Transverse colon (tissue), 4 donors: ENCODE measurements at places on chromosomes 4 and X. TPM values are rescaled to one million over a fixed set of nuclear protein-coding genes. Genes with fewer than 3 reads are reported as not detected.

Gene TBC1D19
- 10.6 TPM for total RNA-seq

Gene TTC29
- total RNA-seq: not detected

Gene TEX13B
- total RNA-seq: not detected

Gene HS6ST2
- total RNA-seq: not detected

Gene IL13RA2
- not detected for total RNA-seq

Gene ITIH6
- total RNA-seq: not detected

Gene MMGT1
- 10.1 TPM for total RNA-seq

DNA sequence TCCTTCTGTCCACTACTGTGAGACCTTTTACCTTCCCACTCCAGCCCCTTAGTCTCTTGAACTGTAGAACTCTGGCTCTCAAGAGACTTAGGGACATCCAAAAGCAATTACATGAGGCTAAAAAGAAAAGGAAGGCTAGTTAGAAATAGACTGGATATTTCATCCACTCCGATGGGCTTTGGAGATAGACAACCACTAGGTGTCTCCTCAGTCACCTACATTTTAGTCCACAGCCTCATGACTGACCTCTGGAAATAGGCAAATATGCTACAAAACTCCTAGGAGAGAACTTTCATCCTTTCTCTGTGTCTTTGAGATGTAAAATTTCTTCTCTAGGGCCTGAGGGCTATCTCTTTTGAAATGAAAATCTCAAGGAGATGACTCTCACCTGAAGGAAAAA is 45.1 kb upstream of the LAMP2 start:
- no peak for DNase-seq
- no peaks in the 10 kb centered on the region for H3K36me3 ChIP-seq
- no peaks in the 10 kb centered on the region for H3K4me1 ChIP-seq
- no peak overlapping the region for H3K4me3 ChIP-seq

- no peak overlapping the region for H3K27ac ChIP-seq
- H3K36me3 ChIP-seq: no peaks in the 10 kb centered on the region
- H3K4me1 ChIP-seq: no peaks in the 10 kb centered on the region
- DNase-seq: no peak
- H3K4me3 ChIP-seq: no peak overlapping the region
- no peaks in the 10 kb centered on the region for H3K27me3 ChIP-seq
Measured at GRCh38 chr4:5528031-5528436, 180.3 kb downstream of the EVC2 start.

GRCh38 chrX:128781506-128781905 is 729.3 kb upstream of the ACTRT1 start:
- H3K27ac ChIP-seq: no peak overlapping the region
- no peaks in the 10 kb centered on the region for H3K27me3 ChIP-seq
- H3K36me3 ChIP-seq: no peaks in the 10 kb centered on the region
- no peaks in the 10 kb centered on the region for H3K4me1 ChIP-seq
- DNase-seq: peak; percentile 48

DNA sequence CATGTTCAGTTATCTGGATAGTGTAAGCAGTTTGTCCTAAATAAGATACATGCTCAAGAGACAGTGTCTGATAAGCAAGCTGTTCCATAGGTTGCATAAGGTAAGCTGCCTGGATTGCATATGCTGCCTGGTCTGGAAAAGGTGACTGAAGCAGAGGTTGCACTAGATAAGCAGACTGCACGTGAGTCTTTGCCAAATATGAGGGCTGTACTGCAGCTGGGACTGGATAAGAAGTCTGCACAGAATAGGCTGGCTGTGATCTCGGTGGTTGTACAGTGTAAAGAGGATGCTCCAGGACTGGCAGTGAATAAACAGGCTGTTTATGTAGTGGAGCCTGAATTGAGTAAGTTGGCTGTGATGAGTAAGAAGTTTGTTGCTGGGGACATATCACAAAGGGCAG is 68.9 kb downstream of the WNK3 start:
- H3K27me3 ChIP-seq: no peaks in the 10 kb centered on the region
- no peaks in the 10 kb centered on the region for H3K36me3 ChIP-seq
- no peak for DNase-seq
- H3K27ac ChIP-seq: no peak overlapping the region

DNA sequence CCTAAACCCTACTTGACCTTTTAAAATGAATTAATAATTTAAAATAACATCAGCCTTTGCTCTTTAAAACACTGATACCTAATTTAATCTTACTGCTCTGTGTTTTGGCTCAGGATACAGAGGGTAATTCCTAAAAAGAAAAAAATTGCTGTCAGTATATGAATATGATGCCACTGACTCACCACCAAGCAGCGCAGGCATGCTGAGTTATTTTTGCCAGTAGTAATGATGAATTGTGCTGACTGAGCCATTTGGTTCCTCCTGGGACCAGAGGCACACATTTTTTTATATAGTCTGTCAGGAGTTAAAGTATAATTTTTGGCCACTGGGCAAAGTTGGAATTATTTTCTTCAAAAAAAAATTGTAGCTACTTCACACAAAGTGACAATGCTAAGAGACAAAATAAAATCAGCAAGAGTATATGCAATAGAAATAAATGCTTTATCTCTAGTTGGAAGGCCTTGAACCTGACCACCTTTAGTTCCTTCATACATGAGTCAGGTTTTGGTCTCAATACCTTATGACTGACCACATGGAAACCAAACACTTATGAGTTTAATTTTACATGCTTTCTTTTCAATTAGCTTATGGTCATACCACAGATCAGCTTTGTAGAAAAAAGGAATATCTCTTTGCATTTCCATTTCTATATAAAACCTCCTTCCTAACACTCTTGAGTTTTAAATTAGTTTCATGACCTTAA is 115.1 kb downstream of the PPP3CA start:
- no peaks in the 10 kb centered on the region for H3K27me3 ChIP-seq
- no peaks in the 10 kb centered on the region for H3K36me3 ChIP-seq
- no peak overlapping the region for H3K27ac ChIP-seq
- H3K4me3 ChIP-seq: no peak overlapping the region
- no peak for DNase-seq
- no peaks in the 10 kb centered on the region for H3K4me1 ChIP-seq

DNA sequence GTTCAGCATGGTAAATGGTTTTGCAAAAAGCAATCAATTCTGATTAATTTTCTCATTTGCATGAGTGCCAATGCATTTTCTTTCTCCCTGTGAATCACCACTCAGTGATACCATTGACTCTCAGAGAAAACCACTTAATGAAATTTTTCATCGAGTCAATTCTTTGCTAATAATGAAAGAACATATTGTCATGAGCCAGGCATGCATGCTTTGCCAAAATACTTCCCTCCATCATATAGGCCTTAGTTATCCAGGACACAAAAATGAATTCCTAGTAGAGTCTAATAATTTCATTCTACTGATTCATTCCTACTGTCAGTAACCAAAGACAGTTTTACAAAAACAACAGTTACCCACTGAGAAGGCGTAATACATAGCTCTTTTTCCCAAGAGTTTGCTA is 680.0 kb downstream of the TRIML1 start:
- H3K4me3 ChIP-seq: no peak overlapping the region
- H3K4me1 ChIP-seq: no peaks in the 10 kb centered on the region
- H3K36me3 ChIP-seq: no peaks in the 10 kb centered on the region

- no peak for DNase-seq
- no peak overlapping the region for H3K4me3 ChIP-seq
- no peak overlapping the region for H3K27ac ChIP-seq
Measured at GRCh38 chrX:134948333-134949241, 42.2 kb upstream of the SMIM10 start.

DNA sequence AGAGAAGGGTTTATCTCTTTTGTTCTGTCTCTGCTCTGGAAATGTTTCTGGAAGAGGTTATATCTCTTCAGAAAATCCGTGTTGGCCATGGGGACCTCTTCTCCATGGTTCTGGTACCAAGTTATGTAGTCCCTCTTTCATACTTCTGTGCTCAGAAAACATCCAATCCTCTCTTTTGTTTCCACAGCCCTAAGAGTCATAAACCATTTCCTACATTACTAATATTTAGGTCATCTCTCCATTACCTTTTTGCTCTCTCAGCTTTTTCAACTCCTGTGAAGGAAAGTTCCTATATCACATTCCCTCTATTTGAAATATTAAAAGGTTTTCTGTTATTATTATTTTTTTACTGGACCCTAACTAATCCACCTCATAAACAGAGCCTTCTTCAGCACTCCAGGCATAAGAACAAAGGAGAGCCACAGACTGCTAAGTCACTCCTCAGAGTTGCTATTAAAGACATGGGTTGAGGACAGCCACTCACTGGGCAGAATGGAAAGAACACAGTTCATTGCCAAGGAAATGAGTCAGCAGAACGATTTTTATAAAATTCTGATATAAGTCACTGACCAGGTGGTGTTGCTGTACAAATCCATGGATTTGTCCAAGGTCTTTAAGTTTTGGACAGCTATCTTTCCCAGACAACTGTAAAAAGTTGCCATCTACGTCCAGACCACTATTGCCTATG is 122.4 kb upstream of the NPY2R start:
- H3K4me3 ChIP-seq: no peak overlapping the region
- H3K4me1 ChIP-seq: no peaks in the 10 kb centered on the region
- no peak for DNase-seq
- H3K27ac ChIP-seq: no peak overlapping the region
- no peaks in the 10 kb centered on the region for H3K27me3 ChIP-seq

GRCh38 chr4:81607950-81608349 is 136.2 kb upstream of the RASGEF1B start:
- no peak overlapping the region for H3K27ac ChIP-seq
- no peaks in the 10 kb centered on the region for H3K36me3 ChIP-seq
- no peak for DNase-seq
- H3K4me3 ChIP-seq: no peak overlapping the region
- H3K4me1 ChIP-seq: no peaks in the 10 kb centered on the region
- H3K27me3 ChIP-seq: no peaks in the 10 kb centered on the region

GRCh38 chr4:83317671-83318070 is 17.0 kb downstream of the HPSE start:
- no peaks in the 10 kb centered on the region for H3K4me1 ChIP-seq
- no peaks in the 10 kb centered on the region for H3K36me3 ChIP-seq
- no peak overlapping the region for H3K4me3 ChIP-seq
- no peak overlapping the region for H3K27ac ChIP-seq
- no peak for DNase-seq
- no peaks in the 10 kb centered on the region for H3K27me3 ChIP-seq

- no peaks in the 10 kb centered on the region for H3K27me3 ChIP-seq
- no peak for DNase-seq
- no peaks in the 10 kb centered on the region for H3K36me3 ChIP-seq
- H3K4me3 ChIP-seq: no peak overlapping the region
Measured at GRCh38 chrX:144586756-144587155, 660.5 kb upstream of the SPANXN1 start.

- no peaks in the 10 kb centered on the region for H3K36me3 ChIP-seq
- H3K27me3 ChIP-seq: no peaks in the 10 kb centered on the region
- no peak overlapping the region for H3K27ac ChIP-seq
- H3K4me3 ChIP-seq: no peak overlapping the region
- no peak for DNase-seq
Measured at GRCh38 chr4:55386840-55387239, 8.9 kb upstream of the TMEM165 start.

DNA sequence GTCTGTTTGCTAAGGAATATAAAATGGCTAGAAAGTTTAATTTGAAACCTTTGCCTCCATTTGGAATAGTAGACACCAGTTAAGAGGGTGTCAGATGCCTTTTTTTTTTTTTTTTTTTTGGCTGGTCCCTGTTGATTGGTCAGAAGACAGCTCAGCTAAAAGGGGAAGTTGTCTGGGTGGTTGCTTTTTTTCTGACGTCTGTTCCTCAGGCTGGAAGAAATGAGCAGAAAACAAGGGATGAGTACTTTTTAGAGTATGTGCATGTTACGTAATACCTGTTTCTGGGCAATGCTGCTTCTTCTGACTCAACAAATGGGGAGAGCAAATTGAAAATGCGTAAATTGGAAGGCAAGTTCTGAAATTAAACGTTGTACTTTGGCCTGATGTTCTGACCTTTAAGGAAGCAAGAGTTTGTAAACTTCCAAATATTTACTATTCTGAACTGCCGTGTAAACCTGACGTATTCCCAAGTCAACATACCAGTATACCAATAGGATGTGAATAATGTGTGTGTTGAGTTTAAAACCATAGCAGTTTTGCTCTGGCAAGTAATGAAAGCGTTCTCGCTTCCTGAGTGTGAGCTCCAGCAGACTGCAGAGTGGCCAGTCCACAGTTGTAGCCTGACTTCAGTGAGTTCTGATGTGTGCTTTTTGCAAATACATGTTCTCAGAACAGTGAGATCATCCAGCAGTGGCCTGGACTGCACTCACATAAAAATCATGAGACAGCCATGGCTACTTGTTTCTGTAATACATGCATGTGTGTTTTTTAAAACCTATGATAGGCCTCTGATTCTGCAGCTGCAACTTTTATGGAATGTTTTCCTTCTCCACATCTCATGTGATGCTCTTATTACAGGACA is 1.7 kb downstream of the SAT1 start:
- no peaks in the 10 kb centered on the region for H3K27me3 ChIP-seq
- no peaks in the 10 kb centered on the region for H3K4me1 ChIP-seq
- no peak for DNase-seq
- no peaks in the 10 kb centered on the region for H3K36me3 ChIP-seq
- H3K4me3 ChIP-seq: peak overlapping the region; percentile 48

DNA sequence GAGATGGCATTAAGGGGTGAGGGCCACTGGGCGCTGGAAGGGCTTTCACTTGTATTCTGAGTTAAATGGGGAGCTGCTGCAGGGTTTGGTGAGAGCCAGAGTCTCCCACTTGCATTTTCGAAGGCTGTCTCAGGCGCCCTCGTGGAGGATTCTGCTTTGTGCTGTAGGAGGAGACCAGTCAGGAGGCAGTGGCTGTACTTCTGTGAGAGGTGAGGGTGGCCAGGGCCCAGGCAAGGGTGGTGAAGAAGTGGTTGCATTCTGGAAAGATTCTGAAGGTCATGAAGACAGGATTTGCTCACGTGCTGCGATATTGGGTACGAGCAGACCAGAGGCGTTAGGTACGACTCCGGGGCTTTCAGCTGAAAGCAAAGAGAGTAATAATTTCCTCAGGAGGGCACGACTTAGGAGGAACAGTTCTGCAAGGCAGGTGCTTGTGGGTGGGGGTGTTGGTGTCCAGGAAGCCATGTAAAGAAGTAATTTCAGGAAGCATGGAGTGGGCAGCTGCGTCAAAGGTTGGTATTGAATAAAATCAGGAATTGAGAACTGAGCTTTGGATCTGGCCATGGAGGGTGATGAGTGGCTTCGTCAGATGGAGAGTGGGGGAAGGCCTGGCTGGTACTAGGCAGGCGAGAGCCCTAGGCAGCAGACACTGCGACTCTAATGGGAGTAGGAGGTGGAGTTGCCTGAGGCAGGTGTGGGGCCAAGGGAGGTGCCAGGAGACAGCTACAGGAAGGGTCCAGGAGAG is 18.2 kb downstream of the PIGG start:
- H3K27ac ChIP-seq: no peak overlapping the region
- no peak for DNase-seq
- H3K36me3 ChIP-seq: no peaks in the 10 kb centered on the region
- no peaks in the 10 kb centered on the region for H3K4me1 ChIP-seq
- no peak overlapping the region for H3K4me3 ChIP-seq

DNA sequence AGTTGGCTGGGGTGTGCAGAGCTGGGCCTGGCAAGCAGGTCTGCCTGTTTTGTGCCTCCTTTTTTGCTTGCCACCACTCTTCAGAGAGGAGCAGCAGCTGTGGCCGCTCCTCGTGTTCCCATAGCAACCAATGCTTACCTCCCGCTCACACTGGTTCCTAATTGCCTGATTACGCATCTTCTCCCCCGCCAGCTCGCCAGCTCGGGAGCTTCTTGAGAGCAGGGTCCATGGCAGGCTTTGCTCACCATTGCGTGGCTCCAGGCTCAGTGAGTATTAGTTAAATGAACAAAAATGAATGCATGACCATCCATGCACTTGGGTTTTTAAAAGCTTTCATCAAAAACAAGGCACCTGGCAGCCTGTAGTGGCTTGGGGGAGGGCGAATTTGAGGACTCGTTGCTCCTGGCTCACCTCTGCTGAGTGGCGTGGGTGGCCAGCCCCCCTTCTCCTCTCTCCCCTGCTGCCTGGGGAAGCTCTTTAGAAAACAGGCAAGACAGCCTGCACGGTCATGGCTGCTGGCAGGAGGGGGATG is 14.2 kb upstream of the PJA1 start:
- H3K4me3 ChIP-seq: no peak overlapping the region
- no peaks in the 10 kb centered on the region for H3K4me1 ChIP-seq
- no peaks in the 10 kb centered on the region for H3K36me3 ChIP-seq
- H3K27me3 ChIP-seq: no peaks in the 10 kb centered on the region
